ENCODE measurements at places on chromosomes 7 and 10. TPM values are rescaled to one million over a fixed set of nuclear protein-coding genes. Genes with fewer than 3 reads are reported as not detected.

The TAS2R4 gene
- 0.54 TPM for total RNA-seq

The OPALIN gene
- total RNA-seq, result not detected

The CAV2 gene
- total RNA-seq, result 311 TPM

The CASTOR2 gene
- total RNA-seq, result 27.3 TPM

The CYP3A7 gene
- total RNA-seq, result not detected

The PRKG1 gene
- 35.6 TPM for total RNA-seq

The KIAA1549 gene
- total RNA-seq, result 1.4 TPM

The RBP4 gene
- 2.1 TPM for total RNA-seq

The ST8SIA6 gene
- total RNA-seq, result 6.9 TPM

The PSD gene
- 1.7 TPM for total RNA-seq

The METTL27 gene
- total RNA-seq, result 0.35 TPM

The ADRA2A gene
- total RNA-seq, result 1.1 TPM

The HOXA2 gene
- total RNA-seq, result 0.30 TPM

The LRIT1 gene
- total RNA-seq, result not detected

The MMP21 gene
- total RNA-seq, result not detected

The ASB10 gene
- 17.3 TPM for total RNA-seq

The TEX47 gene
- total RNA-seq, result 0.24 TPM

The PLEKHS1 gene
- total RNA-seq, result not detected

The CLEC5A gene
- total RNA-seq, result 1.6 TPM

The OPN4 gene
- total RNA-seq, result not detected

The SPDYE8 gene
- not detected for total RNA-seq

The NRG3 gene
- total RNA-seq, result 0.57 TPM

The CDCA7L gene
- 12.6 TPM for total RNA-seq

The ADAM12 gene
- total RNA-seq, result 1.3 TPM

The SAMD9 gene
- 2.8 TPM for total RNA-seq

The KCNMA1 gene
- 2.0 TPM for total RNA-seq

The EVX1 gene
- not detected for total RNA-seq

The HELLS gene
- total RNA-seq, result 0.86 TPM

All from cardiac septum (tissue), 1 donor.